ENCODE measurements at places on chromosomes 12 and 14. TPM values are rescaled to one million over a fixed set of nuclear protein-coding genes. Genes with fewer than 3 reads are reported as not detected.

TPH2 gene
- not detected for total RNA-seq

TNFAIP2 gene
- 0.45 TPM for total RNA-seq

DNA sequence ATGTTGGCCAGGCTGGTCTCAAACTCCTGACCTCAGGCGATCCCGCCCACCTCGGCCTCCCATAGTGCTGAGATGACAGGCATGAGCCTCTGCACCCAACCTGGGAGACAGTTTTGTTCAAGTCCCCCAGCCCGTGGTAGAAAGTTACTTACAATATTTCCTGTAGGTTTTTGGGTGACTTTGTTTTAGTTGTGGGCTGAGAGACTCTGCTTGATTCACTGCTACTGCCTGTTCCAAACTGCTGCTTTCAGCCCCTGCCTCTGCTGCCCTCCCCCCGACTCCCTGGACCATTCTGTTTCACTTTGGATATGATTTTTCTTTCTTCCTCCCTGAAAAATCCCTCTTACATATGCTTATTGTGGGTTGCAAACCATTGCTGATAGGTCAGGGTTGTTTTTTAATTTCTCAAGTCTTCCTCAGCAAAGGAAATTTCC, 13.4 kb upstream of the PCNX1 start:
- DNase-seq: no peak

GRCh38 chr14:99275222-99275584, 3.2 kb upstream of the BCL11B start:
- DNase-seq: no peak

- no peak for DNase-seq
Measured at GRCh38 chr14:50932592-50933495, 11.4 kb downstream of the PYGL start.

Data from HepG2 (cell line).